ENCODE measurements at places on chromosomes 12 and 14.
A peak's percentile ranks its signal among the peaks of the same experiment; 100 is the strongest.

DNA sequence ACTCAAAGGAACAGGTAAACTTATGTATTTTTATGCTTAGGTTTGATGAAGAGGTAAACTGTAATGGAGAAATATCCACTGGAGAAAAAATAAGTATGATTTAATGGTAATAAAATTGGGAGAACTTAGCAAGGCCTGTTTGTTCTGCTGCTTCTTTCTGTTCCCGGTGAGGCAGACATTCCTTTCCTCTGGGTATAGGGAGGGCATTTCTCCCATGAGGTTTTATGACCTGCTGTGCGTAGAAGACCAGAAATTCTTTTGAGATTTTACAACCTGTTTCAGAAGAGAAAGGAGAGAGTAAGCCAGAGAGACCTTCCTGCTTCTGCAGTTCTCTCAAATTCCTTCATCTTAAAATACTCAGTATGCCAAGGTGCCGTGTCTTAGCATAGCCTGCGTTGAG, 139.4 kb upstream of the RMST start:
- no peak for DNase-seq

DNA sequence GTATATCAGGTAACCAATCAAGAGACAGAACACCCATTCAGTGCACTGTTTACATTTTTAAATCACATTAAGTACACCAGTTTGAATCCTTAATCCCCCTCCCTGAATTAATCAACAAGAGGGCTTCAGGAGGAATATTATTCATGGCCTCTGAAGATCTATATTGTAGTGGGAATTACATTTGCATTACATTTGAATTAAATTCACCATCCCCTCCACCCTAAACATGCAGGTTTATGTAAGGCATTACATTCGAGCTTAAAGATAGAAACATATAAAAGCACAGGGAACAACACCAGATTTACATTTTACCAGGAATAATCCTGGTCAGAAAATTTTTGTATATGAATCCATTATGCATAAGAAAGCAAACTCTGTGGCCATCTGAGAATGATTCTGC, 197.8 kb upstream of the KITLG start:
- no peak for DNase-seq

- DNase-seq: no peak
Observed at GRCh38 chr12:92055877-92056276, 89.8 kb downstream of the BTG1 start.

DNA sequence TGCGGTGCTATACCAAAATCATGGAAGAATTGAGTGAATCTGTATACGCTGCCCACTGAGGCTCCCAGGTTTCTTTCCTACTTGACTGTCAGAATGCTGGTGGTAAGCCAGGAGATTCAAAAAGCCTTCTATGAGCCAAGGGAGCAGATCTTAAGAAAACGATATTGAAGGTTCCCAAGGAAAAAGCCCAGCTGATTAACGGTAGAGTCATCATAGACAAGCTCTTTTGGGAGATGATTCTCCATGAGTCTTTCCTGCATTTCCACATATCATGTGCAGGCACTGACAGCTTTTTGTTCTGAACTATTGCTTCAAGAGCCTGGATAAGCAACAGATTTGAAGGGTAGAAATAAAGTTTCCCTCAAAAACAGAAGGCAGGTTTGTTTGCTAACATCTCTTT, 17.5 kb downstream of the SLC35F4 start:
- DNase-seq: no peak

DNA sequence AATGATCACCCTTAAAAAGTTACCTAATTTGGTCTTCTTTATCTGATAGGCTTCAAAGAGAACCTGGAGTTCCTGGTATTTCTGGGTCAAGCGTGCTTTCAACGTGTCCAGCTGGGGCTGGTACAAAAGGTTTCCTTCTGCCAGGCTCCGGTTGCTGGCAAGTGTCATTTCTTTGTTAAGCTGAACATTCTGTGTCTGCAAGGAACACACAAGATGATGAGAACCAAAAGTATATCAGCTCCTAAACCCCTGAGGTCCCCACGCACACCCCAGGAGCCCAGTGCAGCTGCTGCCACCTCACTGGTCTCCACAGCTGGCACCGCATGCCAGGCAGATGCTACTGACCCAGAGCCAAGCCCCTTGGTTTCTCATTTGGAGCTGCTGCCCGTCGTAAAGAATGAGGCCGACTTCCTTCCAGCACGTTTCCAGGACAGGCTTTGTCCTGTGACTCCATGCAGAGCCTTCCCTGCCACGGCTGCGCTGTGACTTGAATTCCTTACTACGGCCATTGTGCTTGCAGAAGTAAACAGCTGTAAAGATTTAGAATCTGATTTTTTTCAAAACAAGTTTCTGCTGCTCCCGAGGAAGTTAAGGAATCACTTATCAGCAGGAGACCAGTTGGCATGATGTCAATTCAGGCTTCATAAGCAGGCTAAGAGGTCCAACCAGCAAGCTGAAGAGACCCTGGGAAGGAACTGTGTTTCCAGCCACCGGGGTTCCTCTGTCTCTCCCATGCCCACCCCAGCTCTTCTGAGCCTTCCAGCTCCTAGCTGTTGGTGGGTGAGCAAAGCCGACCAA, 24.9 kb downstream of the VPS37B start:
- peak; percentile 47 for DNase-seq

All from NB4 (cell line).